ENCODE measurements at places on chromosomes 3 and 15.

DNA sequence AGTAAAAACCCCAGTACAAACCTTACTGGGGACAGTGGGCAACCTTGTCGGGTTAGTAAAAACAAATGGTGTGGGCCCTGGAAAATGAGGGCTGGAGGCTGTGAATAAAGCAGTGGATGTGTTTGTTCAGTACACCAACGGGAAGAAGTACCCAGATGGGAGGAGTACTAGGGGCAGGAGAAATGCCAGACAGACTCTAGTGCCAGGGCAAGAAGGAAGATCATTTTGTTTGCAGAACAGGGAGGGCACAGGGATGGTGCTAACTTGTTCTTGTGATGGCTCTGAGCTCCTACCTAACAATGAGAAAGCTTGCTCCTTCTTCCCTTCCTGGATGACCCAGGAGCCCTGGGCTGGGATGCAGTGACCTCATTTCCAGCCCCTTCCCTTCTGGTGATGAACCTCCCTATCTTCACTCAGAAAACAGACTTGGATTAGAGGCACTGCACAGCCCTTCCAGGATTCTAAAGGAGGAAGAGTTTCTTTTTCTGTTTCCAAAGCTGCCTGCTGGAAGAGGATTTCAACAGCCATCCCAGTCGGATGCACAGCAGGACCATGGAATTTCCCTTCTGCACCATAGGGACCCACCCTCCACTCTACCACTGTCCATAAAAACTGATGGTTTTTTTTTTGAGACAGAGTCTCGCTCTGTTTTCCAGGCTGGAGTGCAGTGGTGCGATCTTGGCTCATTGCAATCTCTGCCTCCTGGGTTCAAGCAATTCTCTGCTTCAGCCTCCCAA, 6.1 kb downstream of the RASSF1 start:
- DNase-seq = no peak

DNA sequence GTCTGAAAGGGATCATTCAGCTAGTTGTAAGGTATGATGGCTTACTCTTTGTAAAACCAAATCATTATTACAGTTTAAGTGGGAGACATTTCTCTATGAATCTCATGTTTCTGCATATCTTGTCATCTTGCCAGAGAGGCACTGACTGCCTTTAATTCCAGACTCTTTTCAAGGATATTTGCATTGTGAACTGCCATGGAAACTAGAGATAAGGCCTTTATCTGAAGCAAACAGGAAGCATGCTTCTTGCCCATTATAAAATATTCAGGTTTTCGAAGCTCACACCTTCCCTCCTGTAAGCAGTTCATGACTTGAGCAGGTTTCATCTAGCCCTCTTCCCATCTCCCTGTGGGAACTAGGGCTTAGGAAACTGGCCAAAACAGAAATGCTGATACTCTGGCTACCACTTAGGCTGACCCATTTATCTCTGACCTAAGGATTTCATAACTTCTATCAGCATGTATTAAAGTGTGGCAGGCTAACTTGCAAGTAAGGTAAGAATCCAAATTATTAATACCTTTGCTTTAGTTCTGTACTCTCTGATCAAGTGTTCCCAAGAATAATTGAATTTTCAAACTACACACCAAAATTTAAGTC, 326.6 kb upstream of the ALCAM start:
- no peak for DNase-seq

DNA sequence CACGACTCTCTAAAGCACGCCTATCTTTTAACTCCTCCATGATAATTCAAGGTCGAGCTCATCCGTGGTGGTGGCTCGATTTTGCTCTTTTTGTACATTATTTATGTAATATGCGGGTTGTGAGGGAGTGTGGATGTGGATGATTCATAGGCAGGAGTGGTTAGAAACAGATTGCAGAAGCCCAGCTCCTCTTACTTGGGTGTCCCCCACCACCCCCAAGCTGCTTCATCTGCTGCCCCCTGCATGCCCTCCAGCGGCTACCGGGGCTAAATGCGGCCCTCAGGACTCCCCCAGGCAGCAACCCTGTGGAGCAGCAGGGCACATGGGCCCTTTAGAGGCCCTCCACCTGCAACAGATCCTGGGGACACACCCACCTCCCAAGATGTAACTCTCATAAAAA, 111.5 kb upstream of the SELENOK start:
- DNase-seq = no peak

GRCh38 chr3:130242850-130243569, 102.5 kb upstream of the COL6A5 start:
- no peak for DNase-seq
